ENCODE measurements at places on chromosomes 5 and 9.

DNA sequence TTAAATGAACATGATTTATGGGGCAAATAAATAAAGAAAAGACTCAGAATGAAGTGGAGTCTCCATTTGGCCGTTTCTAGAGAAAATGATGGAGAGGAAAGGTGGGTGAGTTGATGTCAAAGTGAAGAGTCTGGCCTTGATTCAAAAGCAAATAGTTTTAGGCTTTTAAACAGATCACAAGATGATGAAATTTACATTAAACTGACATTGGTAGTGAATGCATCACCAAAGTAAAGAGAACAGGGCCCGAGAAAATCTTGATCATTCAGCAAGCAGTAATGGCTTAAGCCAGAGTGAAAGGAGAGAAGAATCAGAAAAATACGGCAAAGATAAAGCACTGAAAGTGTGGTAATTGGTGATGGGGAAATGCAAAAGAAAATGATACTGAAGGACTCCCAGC lies 460.0 kb upstream of the SGCD start:
- no peak for DNase-seq

GRCh38 chr5:87946271-87946670 lies 322.4 kb downstream of the TMEM161B start:
- DNase-seq: no peak

GRCh38 chr5:179258922-179259730 lies 86.1 kb downstream of the ADAMTS2 start:
- DNase-seq: peak; percentile 85

DNA sequence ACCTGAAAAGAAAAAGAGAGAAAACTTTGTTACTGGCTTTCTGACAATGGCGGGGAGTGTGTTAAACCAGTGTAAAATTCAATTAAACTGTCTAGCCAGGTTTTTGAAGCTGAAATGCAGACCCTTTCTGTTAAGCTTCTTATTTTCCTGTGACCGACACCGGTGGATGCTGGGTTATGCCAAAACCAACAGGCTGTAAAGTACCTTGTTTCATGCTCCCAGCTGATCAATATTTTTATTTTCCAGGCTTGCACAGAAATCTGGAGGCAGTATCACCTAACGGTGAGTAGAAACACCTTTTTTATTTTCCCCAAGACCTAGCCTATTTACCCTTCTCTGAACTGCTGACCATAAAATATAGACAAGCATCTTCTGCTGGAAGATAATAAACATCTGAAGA lies 94.9 kb upstream of the GRHPR start:
- no peak for DNase-seq

DNA sequence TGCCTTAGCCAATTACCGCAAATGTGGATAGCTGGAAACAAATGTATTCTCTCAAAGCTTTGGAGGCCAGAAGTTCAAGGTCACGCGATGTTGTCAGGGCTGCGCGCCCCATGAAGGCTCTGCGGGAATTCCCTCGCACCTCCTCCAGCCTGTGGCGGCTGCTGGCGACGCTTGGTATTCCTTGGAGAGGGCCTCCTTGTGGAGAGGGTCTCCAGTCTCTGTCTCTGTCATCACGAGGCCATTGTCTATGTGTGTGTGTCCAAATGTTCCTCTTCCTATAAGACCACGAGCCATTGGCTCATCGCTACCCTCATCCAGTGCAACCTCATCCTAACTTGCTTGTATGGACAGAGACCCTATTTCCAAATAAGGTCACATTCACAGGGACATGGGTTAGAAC lies 97.5 kb downstream of the ANKRD33B start:
- no peak for DNase-seq

- peak; percentile 69 for DNase-seq
Observed at GRCh38 chr5:56480705-56481427, 247.7 kb upstream of the ANKRD55 start.

GRCh38 chr9:82115900-82116299 lies 127.3 kb downstream of the SPATA31D1 start:
- DNase-seq: no peak
